ENCODE measurements at places on chromosomes 16 and 17. TPM values are rescaled to one million over a fixed set of nuclear protein-coding genes. Genes with fewer than 3 reads are reported as not detected.

The RNF227 gene
- total RNA-seq, result 1.1 TPM

The HAS3 gene
- total RNA-seq, result 0.88 TPM

The ABCA9 gene
- total RNA-seq, result 36.6 TPM

The ALOX15B gene
- 0.48 TPM for total RNA-seq

The OR1F1 gene
- total RNA-seq, result not detected

The CCL8 gene
- 0.42 TPM for total RNA-seq

The BCAR1 gene
- 48.7 TPM for total RNA-seq

- no peak for DNase-seq
Observed at GRCh38 chr17:15478845-15479244, 11.4 kb upstream of the CDRT4 start.

DNA sequence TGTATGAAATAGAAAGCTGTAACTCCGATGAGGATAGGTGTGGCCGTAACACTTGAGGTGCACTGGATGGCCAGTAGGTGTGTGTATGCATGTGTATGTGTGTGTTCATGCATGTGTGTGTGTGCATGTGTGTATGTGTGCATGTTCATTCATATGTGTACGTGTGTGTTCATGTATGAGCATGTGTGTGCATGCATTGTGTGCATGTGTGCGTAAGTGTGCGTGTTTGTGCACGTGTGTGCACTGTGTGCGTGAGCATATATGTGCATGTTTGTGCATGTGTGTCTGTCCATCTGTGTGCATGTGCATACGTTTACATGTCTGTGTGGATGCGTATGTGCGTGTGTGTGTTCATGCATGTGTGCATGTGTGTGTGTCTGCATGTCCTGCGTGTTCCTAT, 145.5 kb downstream of the C16orf95 start:
- DNase-seq, result peak; percentile 16

DNA sequence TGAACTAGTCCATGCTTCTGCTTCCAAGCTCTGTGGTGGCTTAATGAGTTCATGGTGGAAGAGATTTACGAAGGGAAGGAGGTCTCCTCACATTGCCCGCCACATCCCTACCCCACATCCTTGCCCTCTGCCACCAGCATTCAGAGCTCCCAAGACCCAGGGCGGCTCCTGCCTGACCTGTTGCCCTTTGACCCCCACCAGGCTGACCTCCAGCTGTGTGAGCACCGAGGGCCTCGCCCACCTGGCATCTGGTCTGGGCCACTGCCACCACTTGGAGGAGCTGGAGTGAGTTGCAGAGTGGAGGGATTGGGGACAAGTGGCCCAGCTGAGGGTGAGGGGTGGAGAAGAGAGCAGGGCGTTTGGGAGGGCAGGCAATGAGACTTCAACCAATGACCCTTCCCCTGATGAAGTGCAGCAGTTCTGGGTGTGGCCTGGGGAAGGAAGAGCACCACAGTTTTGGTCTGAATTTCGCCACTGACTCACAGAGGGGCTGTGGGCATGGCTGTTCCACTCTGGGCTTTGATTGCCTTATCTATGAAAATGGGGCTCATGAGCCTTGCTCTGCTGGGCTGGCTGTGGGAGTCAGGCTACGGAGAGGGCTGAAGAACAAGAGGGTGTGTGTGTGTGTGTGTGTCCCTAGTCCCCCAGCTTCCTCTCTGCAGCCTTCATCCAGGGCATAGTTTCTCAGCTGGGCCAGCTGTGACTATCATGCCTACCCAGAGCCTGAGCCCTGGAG, 22.6 kb upstream of the CPNE2 start:
- no peak for DNase-seq

DNA sequence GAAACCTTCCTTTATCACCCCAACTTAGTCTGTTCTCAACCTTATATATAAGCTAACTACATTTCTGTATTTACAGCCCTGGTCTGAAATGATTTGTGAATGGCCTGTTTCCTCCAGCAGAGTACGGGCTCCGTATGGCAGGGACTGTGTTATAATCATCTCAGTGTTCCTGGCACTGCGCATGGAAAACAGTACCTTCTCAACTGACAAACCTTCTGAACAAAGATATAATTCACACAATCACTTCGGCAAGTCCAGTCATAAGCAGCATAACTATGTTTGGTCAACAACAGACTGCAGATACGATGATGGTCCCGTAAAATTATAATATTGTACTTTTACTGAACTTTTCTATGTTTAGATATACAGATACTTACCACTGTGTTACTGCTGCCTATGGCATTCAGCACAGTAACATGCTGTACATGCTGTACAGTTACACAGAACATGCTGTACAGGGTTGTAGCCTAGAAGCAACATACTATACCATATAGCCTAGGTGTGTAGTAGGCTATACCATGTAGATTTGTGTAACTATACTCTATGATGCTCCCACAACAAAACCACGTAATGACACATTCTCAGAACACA, 30.0 kb downstream of the ANKFY1 start:
- DNase-seq, result no peak

GRCh38 chr17:40615068-40615840, 32.4 kb downstream of the SMARCE1 start:
- no peak for DNase-seq

DNA sequence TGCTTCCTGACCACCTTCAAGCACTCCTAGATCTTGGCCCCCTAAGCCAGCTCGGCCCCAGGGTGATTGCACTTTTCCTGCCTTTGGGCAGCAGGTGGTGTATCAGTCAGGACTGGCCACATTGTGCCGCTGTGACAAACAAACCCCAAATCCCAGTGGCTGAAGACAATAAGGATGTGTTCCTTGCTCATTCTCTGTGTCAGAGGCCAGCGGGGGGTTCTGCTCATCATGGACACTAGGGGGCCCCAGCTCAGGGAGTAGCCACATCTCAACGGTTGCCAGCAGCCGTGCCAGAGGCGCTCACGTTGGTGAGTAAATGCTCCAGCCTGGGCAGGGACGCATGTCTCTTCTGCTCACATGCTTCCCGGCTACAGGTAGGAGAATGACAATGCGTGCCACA, 60.4 kb downstream of the ZDHHC7 start:
- DNase-seq, result no peak

GRCh38 chr17:21213638-21214014, 335 bp downstream of the TMEM11 start:
- peak; percentile 89 for DNase-seq

GRCh38 chr17:80337195-80337895, 76.7 kb downstream of the RNF213 start:
- peak; percentile 66 for DNase-seq

DNA sequence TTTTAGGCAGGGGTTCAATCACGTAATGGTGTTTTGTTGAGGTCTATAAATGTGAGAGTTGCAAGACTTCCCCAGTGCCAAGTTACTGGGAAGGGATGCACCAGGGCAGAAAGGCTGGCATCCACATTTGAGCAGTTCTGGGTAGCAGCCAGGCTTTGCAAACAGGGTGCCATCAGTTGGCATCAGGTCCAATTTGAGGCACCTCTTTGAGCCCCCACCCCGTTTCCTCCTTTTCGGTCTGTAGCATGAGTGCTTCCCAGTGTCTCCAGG, 142.6 kb upstream of the CACNG5 start:
- DNase-seq, result no peak

GRCh38 chr17:59897090-59897489, 4.2 kb downstream of the RPS6KB1 start:
- DNase-seq, result no peak

DNA sequence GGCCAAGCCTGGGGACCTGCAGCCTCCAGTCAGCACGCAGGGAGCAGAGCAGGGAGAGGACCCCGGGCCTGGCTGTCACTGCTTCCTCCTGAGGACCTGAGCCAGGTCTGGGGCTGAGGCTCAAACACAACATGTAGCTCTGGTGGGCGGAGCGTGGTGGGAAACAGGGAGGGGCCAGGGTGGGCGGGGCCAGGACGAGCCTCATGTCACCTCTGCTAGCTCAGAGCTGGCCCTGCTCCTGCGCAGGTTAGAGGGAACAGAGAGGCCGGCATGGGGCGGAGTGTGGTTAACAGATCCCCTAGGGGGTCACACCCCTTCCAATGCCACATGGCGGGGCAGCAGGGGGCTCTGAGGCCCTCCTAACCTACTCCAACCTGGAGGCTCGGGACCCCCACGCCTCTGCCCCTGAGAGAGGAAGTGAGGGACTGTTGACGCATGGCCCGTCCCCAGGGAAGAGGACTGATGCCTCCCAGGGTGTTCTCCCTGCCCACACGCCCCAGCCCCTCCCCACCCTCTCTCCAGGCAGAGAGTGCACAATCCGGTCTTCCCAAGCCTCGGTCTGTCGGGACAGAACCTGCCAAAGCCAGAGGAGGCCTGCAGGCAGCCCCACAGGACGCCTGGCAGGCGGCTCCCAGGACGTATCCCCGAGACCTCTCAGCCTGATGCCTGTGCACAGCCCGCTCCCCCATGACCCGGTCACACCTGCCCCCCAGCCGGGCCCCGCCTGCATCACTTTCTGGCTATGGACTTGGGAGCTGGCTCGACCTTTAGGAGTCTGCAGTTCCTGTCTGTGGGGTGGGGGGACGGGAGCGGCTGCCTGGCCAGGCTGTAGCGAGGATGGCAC, 15.2 kb downstream of the PIEZO1 start:
- DNase-seq, result no peak

GRCh38 chr16:82004601-82005000, 6.7 kb downstream of the SDR42E1 start:
- DNase-seq, result no peak

GRCh38 chr17:9729034-9729650, 62.2 kb downstream of the DHRS7C start:
- no peak for DNase-seq

DNA sequence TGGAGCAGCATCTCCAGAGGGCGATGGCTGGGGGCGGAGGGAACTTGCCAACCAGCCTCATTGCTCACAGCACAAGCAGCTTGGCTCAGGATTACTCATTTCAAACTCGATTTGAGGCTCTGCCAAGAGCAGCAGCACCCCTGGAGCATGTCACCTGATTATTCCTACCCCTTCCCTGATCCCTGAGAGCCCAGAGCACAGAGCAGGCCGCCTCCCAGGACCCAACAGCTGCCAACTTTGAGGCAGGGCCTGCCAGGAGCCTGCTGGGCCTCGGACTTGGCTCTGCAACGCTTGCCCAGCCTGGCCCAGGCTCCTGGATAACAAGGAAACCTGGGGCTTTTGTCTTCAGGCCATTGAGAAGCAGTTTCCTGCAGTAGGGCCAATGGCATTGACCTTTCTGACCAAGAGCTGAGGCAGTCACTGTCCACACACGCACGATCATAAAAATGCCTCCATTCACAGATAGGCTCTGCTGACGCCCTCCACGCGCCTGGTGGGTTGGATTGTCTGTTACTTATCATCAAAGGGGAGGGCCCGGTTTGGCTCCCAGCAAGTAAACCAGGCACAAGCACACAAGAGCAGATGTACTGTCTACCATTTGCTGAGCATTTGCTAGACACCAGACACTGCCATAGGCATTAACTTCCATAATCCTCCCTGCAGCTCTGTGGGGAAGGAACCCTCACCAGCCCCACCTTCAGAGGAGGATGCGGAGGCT, 406.6 kb upstream of the EEF2KMT start:
- DNase-seq, result no peak

DNA sequence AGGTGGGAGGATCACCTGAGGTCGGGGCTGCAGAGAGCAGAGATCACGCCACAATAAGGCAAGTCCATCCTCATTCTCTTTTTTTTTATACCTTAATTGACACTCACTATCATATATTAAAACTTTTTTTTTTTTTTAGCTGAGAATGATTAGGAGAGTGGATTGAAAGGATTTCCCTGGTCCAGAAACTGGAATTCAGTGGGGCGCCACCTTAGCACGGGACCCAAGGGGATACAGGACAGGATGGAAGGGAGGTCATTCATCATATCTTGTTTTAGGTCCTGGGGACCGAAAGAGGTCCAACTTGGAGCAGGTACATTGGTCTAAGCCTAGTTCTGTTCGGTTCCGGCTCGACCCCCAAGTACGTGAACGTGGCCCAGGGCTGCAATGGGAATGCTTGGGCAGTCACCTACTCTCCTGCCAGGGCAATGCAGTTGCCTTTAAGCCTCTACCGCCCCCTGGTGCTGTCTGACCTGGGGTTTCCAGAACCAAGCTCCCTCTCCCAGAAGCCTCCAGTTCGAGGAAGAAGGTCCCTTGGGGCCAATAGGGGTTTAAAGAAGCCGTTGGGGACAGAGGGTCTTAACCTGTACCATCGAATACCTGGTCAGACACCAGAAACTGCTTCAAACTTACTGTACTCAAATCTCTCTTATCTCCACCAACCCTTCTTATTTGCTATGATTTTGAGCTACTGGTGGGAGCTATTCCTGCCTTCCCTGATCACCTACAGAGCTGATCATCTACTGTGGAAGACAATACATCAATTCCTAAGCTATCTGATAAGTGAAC, 19.9 kb upstream of the GPATCH8 start:
- peak; percentile 86 for DNase-seq

DNA sequence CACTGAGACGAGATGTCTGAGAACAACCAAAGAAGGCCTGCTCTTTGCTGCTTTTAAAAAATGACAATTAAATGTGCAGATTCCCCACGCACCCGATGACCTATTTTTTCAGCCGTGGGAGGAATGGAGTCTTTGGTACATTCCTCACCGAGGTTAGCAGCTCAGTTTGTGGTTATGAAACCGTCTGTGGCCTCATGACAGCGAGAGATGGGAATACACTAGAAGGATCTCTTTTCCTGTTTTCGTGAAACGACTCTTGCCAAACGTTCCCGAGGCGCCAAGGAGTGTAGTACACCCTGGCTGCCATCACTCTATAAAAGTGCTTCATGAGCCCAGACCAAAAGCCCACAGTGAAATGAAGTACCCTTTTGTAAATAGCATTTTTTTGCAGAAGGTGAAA, 87.8 kb downstream of the CRISPLD2 start:
- DNase-seq, result no peak

DNA sequence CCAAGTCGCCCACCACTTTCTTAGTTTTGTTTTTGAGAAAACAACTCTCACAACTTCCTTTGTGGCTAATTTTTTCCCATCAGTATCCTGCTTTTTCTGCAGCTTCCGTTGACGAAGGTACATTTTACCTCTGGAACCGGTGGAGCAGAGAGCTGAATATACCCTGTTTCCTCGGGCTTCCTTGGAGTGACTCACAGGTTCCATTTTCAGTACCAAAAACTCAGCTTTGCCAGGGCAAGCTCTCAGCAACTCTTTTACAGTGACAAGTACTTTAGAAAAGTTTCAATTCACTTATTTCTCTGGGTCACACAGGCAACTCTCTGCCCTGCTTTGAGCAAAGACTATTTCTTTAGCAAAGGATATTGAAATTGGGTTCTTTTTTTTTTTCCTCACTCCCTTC, 318.9 kb downstream of the SNX29 start:
- DNase-seq, result no peak

- DNase-seq, result peak; percentile 57
Observed at GRCh38 chr17:80287038-80287437, 26.4 kb downstream of the RNF213 start.

Data from posterior vena cava (tissue), 2 donors.